SW 1271 (cell line): ENCODE measurements at places on chromosomes 11 and 22.

- DNase-seq = no peak
These were observed 202.9 kb downstream of the GRIK4 start for GRCh38 chr11:120714438-120714837.

GRCh38 chr11:60835534-60835846 lies 6.4 kb upstream of the CCDC86 start:
- DNase-seq = no peak

GRCh38 chr11:27406498-27407354 lies 43.7 kb upstream of the CCDC34 start:
- DNase-seq = no peak

GRCh38 chr11:118914178-118914918 lies 11.4 kb downstream of the BCL9L start:
- DNase-seq = no peak

DNA sequence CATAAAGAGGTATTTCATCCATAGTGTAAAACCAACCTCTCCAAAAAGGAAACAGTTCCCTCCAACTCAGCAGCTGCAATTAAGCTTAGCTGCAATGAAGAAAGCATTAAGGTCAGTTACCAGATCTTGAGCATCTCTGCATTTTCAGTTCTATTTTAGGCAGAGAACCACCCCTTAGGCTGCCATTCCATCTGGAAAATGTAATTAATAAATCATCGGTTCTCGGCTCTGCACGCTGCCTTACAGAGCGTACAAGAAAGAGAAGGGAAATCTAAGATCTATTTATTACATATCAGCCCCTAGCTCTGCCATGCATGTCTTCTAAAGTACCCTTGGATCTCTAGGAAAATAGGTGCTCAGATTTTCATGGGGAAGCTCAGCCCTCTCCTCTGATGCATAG lies 71.5 kb downstream of the RCN1 start:
- no peak for DNase-seq

GRCh38 chr11:134752964-134753770 lies 341.1 kb upstream of the B3GAT1 start:
- no peak for DNase-seq

- no peak for DNase-seq
These were observed 279.4 kb upstream of the PDGFD start for GRCh38 chr11:104443387-104443786.

DNA sequence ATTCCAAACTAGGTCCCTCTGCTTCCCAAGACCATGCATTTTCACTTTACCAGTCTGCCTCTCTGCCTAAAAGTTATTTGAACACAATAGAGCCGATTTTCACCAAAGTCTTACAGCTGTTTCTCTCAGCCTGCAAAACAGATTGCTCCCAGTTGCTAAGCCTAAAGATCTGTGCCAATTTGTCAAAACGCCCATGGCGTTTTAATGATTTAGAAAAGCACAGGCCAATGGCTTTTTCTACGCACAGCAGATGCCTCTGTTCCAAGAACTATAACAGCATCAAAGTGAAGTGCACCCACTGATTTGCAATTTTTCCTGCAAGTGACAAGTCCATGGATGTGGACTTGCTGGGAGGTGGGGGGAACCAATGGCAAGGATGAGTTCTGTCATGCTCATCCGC lies 173.9 kb upstream of the SYN3 start:
- no peak for DNase-seq

- peak; percentile 50 for DNase-seq
These were observed 35.6 kb upstream of the TPBGL start for GRCh38 chr11:75204685-75205563.

DNA sequence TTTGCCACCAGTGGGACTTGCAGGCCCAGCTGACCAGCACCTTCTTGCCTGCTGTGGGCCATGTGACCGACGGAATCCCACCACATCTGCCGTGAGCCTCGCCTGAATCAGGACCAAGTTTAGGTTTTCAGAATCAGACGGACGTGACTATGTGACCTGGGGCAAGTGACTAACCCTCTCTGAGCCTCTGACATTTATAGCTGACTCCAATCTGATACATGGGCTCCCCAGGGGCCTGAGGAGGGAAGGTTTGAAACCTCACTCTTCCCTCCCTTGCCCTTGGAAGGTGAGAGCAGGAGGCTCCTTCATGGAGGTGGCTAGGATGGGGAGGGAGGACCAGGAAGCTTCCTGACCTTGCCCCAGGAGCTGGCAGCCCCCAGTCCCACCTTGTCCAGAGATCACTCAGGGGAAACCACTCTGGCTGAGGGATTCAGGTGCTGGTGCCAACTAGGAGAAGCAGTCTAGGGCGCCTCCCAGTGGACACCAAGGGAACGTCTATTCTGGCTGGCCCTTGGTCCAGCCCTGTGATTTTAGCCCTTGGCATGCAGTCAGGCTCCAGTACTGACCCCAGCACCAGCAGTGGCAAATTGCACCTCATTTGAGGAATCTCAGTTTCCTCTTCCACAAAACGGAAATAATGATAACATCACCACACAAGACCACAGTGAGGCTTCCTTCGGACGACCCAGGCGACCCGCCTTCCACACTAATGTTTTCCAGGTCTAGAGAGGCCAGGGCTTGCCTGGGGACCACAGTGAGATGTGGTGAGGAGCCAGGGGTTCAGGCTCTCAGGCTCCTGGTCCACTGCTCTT lies 47.2 kb upstream of the SYT7 start:
- DNase-seq = peak; percentile 25

DNA sequence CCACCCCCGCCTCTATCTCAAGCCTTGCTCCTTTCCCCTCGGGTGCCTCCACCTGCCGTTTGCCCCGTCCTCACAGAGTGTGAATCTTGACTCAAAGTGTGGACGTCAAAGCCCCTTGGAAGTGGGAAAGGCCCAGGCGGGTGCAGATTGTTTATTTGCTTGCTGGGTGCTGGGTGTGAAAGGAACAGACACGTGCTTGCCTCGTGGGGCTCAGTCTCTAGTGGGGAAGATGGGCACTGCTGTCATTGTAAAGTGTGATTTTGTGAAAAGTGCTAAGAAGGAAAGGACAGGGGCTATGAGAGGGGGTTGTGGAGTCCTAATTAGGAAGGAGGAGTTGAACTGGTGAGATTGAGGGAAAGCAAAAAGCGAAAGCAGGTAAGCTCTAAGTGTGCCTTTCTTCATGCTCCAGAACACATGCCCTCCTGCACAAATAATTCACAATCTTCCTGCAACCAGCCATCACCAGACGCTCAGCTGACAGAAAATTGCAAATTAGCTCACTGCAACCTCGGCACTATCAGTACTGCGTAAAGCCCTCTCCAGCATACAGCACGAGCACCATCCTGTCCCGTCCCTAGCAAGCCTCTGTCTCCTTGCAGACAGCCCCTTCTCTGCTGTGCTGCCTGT lies 9.7 kb upstream of the GCAT start:
- no peak for DNase-seq

- DNase-seq = no peak
These were observed 134.9 kb downstream of the RBFOX2 start for GRCh38 chr22:35893698-35894097.

- no peak for DNase-seq
These were observed 17.6 kb downstream of the ALKBH8 start for GRCh38 chr11:107547961-107548360.

DNA sequence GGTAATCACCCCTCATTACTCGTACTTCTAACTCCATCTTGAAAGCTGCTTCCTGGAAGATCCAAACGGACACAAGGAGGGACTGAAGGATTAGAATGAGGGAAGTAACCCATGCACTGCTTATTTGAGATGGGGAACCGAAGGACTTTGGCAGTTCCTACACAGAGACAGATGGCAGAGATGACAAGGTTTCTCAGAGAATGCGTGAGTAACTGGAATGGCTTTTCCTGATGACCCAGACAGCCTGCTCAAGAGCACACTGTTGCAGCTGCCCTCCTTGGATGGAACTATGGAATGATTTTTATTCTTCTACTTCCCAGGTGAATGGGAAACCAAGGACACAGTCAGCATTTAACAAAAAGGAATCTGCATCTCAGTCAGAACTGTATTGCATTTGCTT lies 7.3 kb downstream of the KCNJ11 start:
- DNase-seq = no peak

DNA sequence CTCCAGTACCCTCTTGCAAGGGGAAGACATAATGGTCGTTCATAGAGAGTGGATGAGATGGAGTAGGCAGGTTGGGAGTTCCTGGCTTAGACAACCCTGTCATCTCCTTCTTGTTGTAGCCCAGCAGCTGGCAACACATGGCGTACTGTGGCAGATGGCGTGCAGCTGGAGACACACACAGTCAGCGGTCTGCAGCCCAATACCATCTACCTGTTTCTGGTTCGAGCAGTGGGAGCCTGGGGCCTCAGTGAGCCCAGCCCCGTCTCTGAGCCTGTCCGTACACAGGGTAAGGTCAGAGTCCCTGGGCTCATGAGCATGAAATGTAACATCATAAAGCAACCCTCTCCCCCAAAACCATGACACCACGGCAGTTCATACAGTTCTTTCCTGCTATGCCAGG lies 8.7 kb downstream of the ROBO3 start:
- DNase-seq = no peak

- no peak for DNase-seq
These were observed 5.5 kb upstream of the GAB4 start for GRCh38 chr22:17013396-17014100.

DNA sequence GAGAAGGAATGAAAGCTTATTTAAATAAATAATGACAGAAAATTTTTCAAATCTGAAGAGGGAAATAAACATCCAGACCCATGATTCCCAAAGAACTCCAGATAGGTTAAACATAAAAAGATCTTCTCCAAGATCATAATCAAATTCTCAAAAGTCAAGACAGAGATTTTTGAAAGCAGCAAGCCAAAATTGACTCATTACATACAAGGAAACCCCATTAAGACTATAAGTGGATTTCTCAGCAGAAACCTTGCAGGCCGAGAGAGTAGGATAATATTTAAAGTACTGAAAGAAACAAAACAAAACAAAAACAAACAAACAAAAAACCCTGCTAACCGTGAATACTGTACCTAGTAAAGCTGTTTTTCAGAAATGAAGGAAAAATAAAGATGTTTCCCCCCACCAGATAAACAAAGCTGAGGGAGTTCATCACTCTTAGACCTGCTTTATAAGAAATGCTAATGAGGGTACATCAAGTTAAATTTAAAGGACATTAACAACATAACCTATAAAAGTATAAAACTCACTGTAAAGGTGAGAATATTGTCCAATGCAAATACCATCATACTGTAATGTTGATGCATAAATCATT lies 412.2 kb downstream of the INSC start:
- DNase-seq = no peak

DNA sequence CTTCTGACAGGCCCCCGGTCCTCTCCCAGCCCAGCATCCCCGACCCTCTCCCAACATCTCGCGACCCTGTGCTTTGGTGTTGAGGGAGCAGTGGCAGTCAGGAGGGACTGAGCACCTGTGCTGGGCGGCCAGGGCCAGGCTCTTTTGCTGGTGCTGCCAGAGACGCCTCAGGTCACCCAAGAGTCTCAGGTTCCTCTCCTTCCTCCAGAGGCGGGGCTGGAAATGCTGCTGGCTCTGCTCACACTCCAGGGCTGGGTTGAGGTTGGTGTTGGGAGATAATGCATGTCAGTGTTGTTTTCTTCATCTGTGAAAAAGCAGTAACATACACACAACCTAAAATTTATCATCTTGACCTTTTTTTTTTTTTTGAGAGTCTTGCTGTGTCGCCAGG lies 1.2 kb upstream of the IGLL1 start:
- DNase-seq = no peak

- DNase-seq = no peak
These were observed 92.8 kb upstream of the APOA1 start for GRCh38 chr11:116930177-116930576.

DNA sequence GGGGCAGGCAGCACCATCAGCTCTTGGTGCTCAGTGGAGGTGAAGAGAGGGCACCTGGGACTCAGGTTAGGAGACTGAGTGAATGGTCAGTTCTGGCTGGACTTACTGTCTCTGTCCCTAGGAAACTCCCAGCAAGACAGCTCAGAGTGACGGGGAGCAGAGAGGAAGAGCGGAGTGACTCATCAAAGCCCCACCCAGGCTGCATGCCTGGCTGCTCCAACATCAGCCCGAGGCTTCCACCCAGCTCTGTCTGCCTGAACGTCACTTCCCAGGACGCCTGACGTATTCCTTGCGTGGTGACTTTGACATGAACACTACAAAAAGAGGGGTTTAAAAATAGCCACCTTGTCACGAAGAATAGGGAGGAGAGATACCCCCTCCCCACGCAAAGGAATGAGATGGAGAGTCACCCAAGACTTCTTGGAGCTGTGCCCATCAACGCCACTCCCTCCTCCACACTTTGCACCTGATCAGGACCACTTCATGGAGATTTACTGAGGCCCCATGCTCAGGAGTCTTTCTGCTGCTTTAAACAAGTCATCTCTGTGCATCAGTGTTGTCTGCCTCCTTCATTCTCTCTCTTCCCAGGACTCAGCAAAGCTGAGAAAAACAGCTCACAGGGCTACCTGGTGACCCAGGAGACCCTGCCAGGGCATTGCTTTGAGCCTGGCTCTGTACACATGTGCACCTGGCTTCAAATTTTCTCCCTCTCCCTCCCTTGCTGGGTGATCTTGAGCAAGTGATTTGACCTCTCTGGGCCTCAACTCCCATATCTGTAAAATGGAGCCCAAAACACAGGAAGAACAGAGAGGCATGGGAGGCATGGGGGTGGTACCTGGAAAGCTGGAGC lies 83.1 kb downstream of the MN1 start:
- peak; percentile 90 for DNase-seq

DNA sequence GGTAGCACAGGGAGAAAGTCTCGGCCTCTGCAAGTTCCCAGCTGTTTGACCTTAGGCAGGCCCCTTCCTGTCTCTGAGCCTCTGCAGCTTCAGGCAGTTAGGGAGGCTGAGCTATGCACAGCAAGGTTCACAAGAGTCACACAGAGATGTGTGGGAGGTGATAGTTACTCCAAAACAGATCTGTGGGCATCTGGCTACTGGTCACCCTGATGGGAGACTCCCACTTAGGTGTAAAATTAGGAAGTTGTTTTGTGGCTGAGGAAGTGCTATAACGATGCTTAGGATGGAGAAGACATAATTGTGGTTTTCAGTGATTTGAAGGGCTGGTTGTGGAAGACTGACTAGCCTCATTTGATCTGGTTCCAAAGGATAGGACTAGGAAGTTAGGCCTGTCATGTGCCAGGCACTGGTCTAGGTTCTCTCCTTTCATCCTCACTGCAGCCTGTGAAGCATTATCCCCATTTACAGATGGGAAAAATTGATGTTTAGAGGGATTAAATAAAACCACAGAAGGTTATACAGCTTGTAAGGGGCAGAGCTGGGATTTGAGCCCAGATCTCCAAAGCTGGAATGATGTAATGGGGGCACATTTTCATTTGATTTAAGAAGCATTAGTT lies 13.5 kb downstream of the ACO2 start:
- no peak for DNase-seq

GRCh38 chr22:17570851-17571631 lies 7.7 kb downstream of the SLC25A18 start:
- DNase-seq = no peak

- no peak for DNase-seq
These were observed 31.7 kb downstream of the TEAD1 start for GRCh38 chr11:12705874-12706273.

GRCh38 chr11:121488170-121488569 lies 35.4 kb upstream of the SORL1-AS1 start:
- no peak for DNase-seq

GRCh38 chr22:35043252-35043933 lies 22.6 kb upstream of the ISX start:
- DNase-seq = no peak

- no peak for DNase-seq
These were observed 96.4 kb upstream of the BIRC3 start for GRCh38 chr11:102220728-102221467.

- no peak for DNase-seq
These were observed 95.2 kb upstream of the TP53I11 start for GRCh38 chr11:45045683-45046471.

- DNase-seq = no peak
These were observed 3.8 kb downstream of the CFL1 start for GRCh38 chr11:65854161-65854592.
